ENCODE measurements at places on chromosomes 2 and 18. TPM values are rescaled to one million over a fixed set of nuclear protein-coding genes. Genes with fewer than 3 reads are reported as not detected.

The ASXL2 gene
- 20.0 TPM for total RNA-seq

The ADI1 gene
- 55.6 TPM for total RNA-seq

The BOLL gene
- total RNA-seq = not detected

The CLEC4F gene
- not detected for total RNA-seq

The TMEM247 gene
- not detected for total RNA-seq

The KRTCAP3 gene
- total RNA-seq = 1.4 TPM

The MYL1 gene
- total RNA-seq = not detected

The SESTD1 gene
- total RNA-seq = 22.7 TPM

The DYNAP gene
- not detected for total RNA-seq

The CMPK2 gene
- 1.00 TPM for total RNA-seq

The LGALSL gene
- 14.5 TPM for total RNA-seq

The ALPI gene
- total RNA-seq = not detected

The TTC21B gene
- 8.9 TPM for total RNA-seq

The ANTXR1 gene
- total RNA-seq = 167 TPM

The AGAP1 gene
- 26.8 TPM for total RNA-seq
